Mucosa of gallbladder (tissue), 1 donor: ENCODE measurements at places on chromosomes 2 and 18. TPM values are rescaled to one million over a fixed set of nuclear protein-coding genes. Genes with fewer than 3 reads are reported as not detected.

GRCh38 chr2:238502956-238503791, 76.4 kb downstream of the ASB1 start:
- DNase-seq = no peak

Gene CAPN13
- 44.4 TPM for total RNA-seq

GRCh38 chr2:86037141-86037794, 68.4 kb downstream of the POLR1A start:
- DNase-seq = peak; percentile 80

- no peak for DNase-seq
Measured at GRCh38 chr2:107174171-107174570, 288.2 kb upstream of the ST6GAL2 start.

GRCh38 chr2:15042801-15043217, 410.3 kb downstream of the LRATD1 start:
- no peak for DNase-seq

GRCh38 chr18:55248495-55248894, 289.2 kb upstream of the CCDC68 start:
- no peak for DNase-seq

- no peak for DNase-seq
Measured at GRCh38 chr2:126302043-126302442, 353.9 kb upstream of the GYPC start.

- no peak for DNase-seq
Measured at GRCh38 chr18:49968644-49969309, 155.4 kb upstream of the ACAA2 start.

- peak; percentile 34 for DNase-seq
Measured at GRCh38 chr2:124607679-124608078, 582.6 kb downstream of the CNTNAP5 start.

DNA sequence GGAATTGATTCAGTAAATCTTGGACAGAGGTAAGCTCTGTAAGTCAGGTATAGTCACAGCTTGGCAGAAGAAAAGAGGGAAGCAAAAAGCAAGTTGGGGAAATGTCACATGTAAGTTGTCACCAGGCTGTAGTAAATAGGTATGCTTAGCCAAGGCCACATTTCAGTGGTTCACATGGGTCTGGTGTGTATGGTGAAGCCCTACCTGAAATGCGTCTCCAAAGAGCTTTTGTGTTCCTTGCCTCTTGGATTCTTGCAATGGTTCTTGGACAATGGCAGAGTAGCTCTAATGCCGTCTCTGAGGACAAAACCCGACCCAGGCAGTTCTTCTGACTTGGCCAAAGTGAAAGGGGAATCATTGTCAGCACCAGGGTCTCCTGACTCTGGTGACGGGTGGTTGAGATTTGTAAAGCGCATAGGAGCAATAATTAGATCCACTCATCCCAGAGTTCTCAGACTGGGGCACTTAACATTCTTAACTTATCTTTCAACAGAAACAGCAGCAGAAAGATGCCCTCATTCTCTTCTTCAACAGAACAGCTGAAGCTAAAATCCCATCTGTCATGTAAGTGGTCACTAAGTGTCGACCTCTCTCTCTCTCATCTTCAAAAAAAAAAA, 34.4 kb upstream of the RPL37A start:
- no peak for DNase-seq

- no peak for DNase-seq
Measured at GRCh38 chr2:241859017-241859435, 332 bp upstream of the PDCD1 start.

- no peak for DNase-seq
Measured at GRCh38 chr2:108911807-108912628, 77.0 kb downstream of the EDAR start.

Gene PTPN2
- 31.0 TPM for total RNA-seq

DNA sequence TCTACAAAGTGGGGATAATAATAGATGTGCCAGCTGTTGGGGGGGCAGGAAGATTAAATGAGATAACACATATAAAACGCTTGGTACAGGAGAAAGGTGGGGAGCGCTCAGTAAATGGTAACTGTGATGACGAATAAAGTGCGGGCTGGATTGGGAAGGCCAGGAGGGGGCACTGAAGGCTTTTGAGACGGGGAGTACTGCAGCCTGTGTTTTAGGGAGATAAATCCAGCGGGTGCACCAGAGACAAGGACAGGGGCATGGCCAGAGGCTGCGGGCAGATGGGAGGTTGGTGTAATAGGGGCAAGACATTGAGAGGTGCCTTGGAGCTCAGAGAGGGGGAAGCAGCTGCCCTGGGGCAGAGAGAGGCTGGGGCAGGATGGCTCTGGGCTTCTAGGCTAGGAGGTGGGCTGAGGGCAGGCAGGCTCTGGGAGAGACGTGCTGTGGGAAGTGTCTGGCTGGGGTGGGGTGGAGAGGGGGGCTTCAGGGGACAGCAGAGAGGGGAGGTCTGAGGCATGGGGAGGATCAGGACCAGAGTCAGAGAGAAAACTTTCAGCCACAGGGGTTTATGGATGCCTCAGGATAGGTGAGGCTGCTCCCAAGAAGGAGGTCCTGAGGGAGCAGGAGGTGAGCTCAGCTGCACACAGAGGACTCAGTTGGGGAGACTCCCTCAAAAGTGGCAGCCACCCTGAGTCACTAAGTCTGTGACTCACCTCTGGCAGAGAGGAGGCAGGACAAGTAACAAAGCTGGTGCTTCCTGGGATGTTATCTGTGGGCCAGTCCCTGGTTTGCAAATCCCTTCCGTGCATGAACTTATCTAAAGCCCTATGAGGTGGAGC, 18.8 kb downstream of the TEX44 start:
- DNase-seq = no peak

Gene OSBPL1A
- total RNA-seq = 33.6 TPM

Gene EPC2
- 30.8 TPM for total RNA-seq

DNA sequence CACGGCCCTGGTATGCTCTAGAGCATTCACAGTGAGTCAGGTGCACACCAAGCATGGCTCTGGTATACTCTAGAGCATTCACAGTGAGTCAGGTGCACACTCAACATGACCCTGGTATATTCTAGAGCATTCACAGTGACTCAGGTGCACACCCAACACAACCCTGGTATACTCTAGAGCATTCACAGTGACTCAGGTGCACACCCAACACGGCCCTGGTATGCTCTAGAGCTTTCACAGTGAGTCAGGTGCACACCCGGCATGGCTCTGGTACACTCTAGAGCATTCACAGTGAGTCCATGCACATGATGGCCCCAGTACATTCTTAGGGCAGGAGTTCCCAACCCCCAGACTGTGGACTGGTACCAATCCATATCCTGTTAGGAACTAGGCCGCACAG, 158.1 kb downstream of the EIPR1 start:
- no peak for DNase-seq

DNA sequence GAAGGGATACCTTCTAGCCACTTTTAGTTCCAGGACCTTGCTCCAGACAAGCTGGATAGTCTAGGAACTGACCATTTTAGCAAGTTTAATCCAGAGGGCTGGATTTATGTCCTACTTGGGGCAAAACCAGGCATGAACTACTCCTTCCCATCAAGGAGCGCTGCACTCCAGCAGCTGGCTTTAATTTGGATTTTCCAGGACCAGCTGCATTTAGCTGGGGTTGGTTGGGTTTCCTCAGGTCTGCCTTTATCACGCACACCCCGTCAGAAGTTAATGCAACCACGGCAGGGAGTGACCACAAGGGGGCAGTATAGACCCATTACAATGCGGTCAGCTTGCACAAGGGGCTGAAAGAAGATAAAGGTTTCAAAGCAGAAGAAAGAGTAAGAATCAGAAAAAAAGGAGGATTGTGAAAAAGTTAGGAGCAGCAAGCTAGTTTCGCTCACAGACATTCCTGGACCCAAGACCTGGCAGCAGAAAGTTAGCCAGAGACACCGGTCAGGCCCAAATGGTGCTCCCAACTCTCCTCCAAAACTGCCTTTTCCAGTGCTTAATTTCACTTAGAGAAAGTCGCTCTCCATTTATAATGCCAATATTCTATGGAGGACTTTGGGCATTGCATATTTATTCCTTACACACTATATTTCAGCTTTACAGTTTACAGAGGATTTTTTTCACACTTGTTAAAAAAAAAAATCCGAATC, 40.1 kb downstream of the SLC4A1AP start:
- peak; percentile 88 for DNase-seq

DNA sequence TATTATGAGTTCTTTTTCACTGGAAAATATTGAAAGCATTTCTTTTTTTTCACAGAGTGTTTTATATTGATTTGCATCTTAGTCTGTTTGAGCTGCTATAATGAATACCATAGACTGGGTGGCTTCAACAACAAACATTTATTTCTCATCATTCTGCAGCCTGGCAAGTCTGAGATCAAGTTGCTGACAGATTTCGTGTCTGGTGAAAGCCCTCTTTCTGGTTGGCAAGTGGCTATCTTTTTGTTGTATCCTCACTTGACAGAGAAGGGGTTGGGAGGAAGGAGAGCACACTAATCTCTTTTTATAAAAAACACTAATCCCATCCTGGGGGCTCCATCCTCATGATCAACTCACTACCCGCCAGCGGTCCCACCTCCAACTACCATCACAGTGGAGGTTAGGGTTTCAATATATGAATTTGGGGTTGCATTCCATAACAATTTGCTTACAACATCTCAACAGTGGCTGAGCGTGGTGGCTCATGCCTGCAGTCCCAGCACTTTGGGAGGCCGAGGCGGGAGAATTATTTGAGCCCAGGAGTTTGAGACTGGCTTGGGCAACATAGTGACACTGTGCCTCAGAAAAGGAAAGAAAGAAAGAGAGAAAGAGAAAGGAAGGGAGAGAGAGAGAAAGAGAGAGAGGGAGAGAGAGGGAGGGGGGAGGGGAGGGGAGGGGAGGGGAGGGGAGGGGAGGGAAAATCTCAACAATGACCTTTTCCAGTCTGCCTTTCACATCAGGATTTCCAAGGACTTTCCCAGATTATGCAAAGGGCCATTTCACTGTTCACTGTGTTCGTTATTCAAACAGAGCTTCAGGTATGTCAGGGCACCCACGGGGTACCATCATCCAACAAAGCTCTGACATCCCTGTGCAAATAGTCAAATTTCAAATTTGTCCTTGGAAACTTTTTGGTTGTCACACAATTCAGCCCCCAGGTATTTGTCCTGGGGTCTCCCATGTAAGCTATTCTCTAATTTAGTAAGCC, 111.1 kb downstream of the AP1S3 start:
- DNase-seq = no peak

- no peak for DNase-seq
Measured at GRCh38 chr2:66724241-66724640, 289.3 kb downstream of the MEIS1 start.

- no peak for DNase-seq
Measured at GRCh38 chr2:223928113-223929006, 16.8 kb downstream of the WDFY1 start.

Gene FAM228A
- total RNA-seq = 1.0 TPM

Gene RAD51AP2
- total RNA-seq = not detected

Gene LRRFIP1
- 104 TPM for total RNA-seq

DNA sequence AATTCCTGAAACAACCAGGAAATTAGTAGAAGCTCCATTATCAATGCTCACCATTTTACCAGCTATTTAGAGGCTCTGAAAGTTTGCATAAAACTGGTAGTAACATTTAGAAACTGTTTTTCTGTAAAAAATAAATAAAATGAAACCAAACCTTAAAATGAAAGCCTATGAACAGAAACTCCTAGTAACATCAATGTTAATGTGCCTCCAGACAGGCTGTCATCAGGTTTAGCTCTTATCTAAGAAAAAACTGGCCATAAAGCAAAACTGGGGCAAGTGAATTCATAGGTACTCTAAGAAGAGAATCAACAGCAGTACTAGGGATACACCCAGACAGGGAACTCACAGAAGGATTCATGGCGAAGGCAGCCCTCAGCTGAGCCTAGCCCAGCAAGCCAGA, 8.0 kb downstream of the E2F6 start:
- DNase-seq = no peak

GRCh38 chr2:130259594-130259993, 61.4 kb upstream of the TUBA3E start:
- no peak for DNase-seq

Gene OSBPL6
- 6.3 TPM for total RNA-seq

- no peak for DNase-seq
Measured at GRCh38 chr2:136874258-136874657, 108.9 kb downstream of the THSD7B start.

DNA sequence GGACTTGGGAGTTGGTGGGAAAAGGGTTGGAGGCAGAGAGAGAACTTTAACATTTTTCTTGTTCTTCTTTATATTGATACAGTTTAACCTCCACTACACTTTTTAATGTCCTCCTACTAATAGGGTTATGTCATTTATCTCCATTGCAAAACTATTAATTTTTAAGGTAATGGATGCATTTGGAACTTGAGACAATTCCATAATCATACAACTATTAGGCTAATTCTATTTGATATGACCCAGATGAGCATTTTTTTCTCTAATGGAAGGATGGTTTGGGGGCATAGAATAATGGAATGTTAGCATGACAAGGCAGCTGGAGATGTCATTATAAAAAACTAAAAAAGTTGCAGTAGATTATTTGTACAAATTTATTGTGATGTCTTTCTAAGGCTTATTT, 239.2 kb upstream of the KCNJ3 start:
- no peak for DNase-seq

GRCh38 chr2:224659714-224660113, 56.5 kb downstream of the CCDC195 start:
- DNase-seq = no peak

Gene ALPP
- total RNA-seq = not detected

DNA sequence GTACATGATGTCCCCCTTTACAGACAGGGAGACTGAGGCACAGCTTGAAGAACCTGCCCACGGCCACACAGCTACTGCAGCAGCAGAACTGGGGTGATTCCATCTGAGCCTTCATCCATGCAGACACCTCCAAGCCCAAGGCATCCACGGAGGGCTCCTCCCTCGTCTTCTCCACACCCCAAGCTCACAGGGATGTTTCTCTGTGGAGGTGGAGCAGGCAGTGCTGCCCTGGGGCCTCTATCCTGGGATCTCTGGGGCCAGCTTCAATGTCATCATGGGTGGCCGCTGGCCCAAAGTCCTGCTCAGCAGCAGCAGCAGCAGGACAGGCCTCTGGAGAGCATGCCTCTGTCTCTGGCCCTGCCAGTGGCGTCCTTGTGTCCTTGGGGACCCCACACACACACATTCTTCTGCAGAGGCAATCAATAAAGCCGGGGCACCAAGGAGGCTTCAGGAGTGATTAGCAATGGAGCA, 31.2 kb downstream of the ADI1 start:
- no peak for DNase-seq

DNA sequence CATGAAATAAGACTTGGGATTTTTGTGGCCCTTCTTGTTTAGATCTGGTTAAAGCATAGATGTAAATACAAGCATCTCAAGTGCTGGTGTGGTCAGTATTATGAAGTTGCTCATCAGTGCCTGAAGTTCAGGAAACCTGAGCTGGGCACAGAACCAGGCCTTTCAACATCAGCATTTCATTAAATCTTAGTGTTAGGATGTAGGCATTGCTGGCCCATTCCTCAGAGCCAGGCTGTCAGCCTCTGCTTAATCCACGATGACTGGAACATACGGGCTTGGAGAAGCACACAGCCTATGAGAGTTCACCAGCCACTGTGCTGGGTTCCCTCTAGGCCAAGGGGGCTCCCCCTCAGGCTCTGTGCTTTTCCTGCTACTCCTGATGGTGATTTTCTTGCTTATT, 270.2 kb downstream of the EN1 start:
- DNase-seq = no peak

DNA sequence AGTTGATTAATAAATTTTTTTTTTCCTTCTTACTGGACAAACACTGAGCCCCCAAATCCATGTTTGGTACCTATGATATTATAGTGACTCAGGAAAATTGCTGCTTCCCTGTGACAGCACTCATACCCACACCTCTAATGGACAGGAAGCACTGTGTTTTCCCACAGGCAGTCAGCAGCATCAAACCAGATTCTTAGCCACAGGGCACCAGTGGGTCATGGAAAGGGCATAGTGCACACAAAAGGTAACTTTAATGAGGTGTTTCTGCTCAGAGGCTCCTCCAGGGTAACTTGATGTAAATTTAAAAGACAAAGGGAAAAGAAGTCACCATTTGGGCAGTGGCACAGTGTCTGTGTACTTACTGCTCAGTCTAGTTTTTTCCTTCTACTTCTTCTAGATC, 34.1 kb downstream of the SERPINB11 start:
- DNase-seq = no peak
